ENCODE measurements at places on chromosomes 2 and 18.

- no peak for DNase-seq
Measured at GRCh38 chr2:147603876-147604275, 241.0 kb upstream of the ACVR2A start.

DNA sequence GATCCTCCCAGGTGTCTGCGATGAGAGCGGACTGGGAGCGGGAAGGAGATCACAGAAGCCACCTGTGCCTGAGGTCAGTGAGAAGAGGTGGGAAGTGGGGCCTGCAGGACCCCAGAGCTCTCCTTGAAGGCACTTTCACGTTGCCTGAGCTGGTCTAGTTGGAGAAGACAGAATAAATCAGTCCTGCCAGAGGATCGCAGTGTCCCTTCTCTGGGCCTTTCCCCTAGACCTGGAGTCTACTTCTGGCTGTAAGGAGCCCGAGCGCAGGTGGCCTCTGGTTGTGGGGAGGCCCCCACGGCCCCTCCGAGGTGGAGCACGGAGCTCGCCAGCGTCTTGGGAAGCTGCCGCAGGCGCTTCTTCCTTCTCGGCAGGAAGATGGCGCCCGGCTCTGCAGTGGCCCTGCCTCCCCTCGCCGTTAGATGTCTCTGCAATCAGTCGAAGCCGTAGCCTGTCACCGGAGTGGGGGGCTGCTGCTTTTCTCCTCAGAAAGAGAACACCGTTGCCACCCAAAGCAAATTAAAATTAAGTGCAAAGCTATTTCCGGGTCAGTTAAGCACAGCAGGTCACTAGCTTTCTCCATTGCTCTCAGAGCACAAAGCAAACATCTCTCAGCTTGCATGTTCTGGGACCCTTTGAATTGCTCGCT is 212.0 kb upstream of the MYT1L start:
- DNase-seq = no peak

- no peak for DNase-seq
Measured at GRCh38 chr2:49753344-49753985, 599.1 kb upstream of the FSHR start.

DNA sequence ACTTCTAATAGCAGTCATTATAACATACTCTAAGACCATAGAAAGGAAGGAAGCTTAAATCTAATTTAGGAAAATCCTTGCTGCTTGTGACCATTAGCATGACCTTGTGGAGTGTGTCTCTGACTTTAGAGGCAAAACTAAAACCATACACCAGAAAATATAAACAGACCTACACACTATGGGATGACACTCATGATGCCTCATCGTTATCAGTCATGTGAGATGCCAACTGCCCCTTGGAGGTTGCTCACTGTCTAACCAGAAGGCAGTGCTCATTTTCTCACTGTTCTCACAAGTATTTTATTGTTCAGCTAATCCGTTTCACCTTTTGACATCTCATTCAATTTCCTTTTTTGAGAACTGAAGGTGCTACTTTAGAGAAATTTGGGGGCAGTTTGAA is 376.9 kb downstream of the RND3 start:
- no peak for DNase-seq

GRCh38 chr2:54084600-54084999 is 30.8 kb upstream of the ACYP2 start:
- DNase-seq = no peak

GRCh38 chr18:58135183-58135641 is 91.2 kb downstream of the NEDD4L start:
- DNase-seq = no peak

- peak; percentile 22 for DNase-seq
Measured at GRCh38 chr18:61892683-61893308, at the start of gene RNF152. TSS of gene RNF152 (minus strand) at chr18:61893007. CDS start at chr18:61816463, 76,544 bp downstream.

DNA sequence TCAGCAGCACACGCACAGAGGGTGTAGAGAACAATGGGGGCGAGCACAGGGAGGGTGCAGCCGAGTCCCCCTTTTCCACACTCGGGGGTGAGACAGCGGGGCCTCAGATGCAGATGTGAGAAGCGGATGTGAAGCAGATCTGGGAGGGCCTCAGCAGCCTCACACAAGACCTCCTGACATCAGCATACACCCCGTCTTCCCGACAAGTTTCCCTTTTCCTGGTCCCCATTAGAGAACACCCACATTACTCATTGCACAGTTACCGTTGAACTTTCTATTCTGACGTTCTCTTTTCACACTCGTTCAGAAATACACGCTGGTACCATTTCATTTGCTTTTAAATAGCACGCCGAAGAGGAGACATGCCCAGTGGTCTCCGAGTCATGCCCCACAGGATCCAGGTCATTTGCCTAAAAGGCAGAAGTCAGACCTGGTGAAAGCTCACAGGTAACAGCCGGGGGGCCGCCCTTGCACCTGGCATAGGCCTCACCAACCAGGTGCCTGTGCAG is 129.5 kb upstream of the ID2 start:
- DNase-seq = no peak

DNA sequence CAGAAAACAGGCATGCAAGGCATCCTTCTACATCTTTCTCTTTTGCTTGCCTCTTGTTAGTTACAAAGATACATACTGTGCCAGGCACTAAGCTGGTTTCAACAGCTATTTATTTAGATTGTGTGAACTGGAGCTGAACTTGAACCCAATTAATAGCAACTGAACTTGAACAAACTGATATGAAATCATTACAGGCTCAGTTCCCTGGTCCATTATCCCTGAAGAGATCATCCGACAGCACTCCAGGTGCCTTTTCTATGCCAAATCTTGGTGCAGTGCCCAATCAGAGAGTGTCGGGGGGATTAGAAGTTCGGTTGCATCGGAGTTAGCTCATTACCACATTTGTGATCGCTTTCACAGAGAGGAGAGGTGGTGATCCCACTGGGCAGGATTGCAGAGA is 477.6 kb downstream of the PARD3B start:
- DNase-seq = no peak

GRCh38 chr2:216520112-216520511 is 21.5 kb downstream of the RPL37A start:
- DNase-seq = no peak

DNA sequence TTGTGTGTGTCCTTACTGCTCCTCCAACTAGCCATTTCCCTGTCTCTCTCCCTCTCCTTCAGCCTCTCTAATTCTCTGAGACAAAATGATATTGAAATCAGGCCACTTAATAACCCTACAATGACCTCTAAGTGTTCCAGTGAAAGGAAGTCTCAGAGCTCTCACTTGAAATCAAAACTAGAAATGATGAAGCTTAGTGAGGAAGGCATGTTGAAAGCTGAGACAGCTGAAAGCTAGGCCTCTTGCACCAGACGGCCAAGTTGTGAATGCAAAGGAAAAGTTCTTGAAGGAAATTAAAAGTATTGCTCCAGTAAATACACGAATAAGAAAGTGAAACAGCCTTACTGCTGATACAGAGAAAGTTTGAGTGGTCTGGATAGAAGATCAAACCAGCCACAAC is 72.9 kb downstream of the PRKCE start:
- DNase-seq = no peak

DNA sequence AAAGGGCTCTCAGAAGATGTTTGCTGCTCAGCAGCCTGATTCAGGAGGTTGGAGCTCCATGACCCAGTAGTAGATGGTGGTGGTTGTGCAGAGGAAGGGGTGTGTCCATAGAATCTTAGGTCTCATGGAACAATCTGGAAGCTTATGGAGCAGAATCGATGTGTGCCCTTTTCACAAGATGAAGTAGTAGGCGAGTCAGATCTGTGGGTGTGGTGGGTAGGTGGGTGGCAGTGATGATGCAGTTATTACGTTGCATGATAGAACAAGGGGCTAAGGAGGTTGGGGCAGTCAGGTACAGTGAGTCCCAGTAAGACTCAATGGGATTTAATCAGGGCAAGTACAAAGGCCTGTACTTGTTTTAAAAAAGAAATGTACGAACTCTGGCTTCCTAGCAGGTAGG is 9.1 kb downstream of the TET3 start:
- no peak for DNase-seq

DNA sequence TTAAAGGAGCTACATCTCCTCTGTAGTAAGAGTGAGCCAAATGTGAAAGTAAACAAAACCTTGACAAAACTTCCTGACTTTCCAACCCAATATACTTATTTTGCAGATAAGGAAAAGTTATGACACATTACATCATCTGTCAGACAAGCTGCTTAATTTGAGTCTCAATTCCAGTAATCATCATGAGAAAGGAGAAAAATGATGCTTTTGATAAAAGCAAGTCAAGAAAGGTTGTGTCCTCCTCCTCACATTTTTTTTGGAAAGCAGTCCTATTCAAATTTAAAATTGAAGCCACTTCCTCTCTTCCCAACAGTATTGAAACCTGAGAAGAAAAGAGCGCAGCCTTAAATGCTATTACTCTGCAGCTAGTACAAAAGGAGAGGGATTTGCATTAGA is 519.6 kb downstream of the LRP1B start:
- no peak for DNase-seq

Data from GM06990 (cell line).